Activated CD4-positive, alpha-beta memory T cell treated with anti-CD3 and anti-CD28 coated beads for 36 hours (primary cell): ENCODE measurements at places on chromosomes 1 and 21. TPM values are rescaled to one million over a fixed set of nuclear protein-coding genes. Genes with fewer than 3 reads are reported as not detected.

GRCh38 chr1:76933847-76934815 lies 66.9 kb downstream of the ST6GALNAC5 start:
- no peak for DNase-seq

GRCh38 chr1:85612704-85613361 lies 32.3 kb downstream of the CCN1 start:
- no peak for DNase-seq

DNA sequence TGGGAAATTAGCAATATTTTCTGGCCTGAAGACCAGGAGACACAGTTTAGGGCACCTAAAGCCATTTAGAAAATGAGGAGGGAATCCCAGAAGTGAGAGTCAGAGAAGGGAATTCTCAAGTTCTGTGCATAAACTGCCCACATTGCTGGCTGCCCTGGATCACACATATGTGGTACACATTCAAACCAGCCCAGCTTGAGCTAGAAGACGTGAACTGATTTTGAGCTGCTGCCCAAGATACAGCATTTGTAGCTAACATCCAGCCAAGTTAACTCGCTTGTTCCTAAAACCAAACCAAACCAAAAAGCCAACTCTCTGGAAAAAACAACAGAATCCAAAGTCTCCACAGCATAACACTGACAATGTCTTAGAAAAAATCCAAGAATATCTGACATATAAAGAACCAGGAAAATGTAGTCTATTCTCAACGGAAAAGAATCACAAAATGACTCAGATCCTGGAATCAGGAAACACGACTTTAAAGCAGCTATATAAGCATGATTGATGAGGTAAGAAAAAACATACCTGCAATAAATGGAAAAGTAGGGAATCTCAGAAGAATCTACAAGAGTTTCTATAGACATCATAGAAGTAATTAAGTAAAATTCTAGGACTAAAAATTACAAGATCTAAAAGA lies 18.2 kb upstream of the QSOX1 start:
- DNase-seq: no peak

- DNase-seq: no peak
Measured at GRCh38 chr1:98557895-98558294, 103.6 kb upstream of the SNX7 start.

DNA sequence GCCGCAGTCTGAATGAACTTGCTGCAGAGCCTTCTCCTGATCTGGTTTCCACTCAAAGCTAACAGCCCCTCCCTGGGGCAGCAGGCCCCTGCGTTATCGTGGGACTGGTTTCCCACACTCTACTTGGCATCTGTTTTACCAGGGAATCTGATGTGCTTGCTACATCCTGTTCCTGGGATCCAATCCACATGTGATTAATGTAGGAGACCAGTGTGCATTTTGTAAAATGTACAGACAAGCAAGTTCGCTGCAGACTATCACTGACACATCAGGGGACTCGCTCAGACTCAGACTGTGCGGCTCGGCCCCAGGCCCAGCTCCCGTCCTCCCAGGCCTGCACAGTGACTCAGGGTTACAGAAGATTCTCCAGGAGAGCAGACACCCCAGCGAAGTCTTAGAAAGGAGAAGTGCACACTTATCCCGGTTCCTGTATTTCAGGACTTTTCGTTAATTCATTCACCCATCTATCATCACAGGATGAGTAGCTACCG lies 340.1 kb downstream of the MATN1 start:
- no peak for DNase-seq

GRCh38 chr1:216914974-216915373 lies 191.7 kb upstream of the ESRRG start:
- DNase-seq: no peak

DNA sequence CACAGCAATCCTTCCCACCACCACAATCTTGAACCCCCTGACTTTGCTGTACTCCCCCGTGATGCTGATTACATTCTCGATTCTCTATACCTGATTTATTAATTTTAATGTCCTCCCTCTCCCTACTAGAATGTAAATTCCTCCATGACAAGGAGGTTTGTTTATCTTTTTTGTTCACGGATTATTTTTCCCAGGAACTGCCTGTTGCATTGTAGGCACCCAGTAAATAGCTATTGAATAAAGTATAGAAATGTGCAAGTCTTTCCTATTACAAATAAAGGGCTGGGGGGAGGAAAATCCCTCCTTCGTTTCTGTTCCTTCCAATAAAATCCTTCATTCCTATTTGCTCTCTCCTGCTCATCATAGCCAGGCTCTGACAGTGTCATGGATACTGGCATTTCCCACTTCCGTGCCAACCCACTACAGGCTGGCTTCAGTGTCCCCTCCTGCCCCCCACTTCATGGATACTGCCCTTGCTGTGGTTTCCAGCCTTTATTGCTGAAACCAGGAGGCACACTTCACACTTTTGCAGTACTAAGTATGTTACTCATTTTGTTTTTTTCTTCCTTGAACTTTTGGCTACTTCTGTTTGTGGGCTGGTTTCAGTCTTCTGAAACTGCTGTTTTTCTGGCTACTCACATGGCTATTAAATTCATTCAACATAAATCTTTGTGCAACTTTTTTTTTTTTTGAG lies 7.5 kb downstream of the KIF1B start:
- peak; percentile 29 for DNase-seq

DNA sequence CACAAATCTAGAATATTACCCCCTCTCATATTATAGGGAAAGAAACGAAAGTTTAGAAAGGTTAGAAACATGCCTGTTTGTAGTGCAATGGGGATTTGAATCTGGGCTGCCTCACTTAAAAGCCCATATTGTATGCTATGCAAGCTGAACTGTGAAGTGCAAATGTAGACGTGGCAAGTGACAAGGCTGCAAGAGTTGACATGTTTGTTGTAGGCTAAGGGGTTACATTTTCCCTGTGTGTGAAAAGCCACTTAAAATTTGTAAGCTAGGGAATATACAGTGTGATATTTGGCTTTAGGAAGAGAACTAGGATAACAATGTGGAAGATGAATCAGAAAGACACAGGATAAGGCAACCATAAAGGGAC lies 29.0 kb downstream of the WDR26 start:
- no peak for DNase-seq

- no peak for DNase-seq
Measured at GRCh38 chr1:214720561-214720960, 117.6 kb downstream of the CENPF start.

DNA sequence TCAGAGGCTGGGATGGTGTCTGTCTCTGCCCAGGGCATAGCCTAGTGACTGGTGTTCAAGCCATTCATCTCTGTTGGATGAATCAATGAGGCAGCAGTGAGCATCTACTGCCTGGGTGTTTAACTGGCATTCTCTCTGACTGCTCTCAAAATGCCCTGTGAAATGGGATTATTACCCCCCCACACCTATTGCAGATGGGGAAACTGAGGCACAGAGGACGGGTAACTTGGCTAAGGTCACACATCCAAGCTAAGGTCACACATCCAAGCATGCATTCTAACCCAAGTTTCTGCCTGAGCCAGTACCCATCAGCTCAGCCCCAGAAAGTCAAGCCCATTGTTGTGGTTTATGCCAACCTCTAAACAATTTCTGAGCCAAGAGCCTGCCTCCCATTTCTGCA lies 5.0 kb downstream of the TTC39A start:
- no peak for DNase-seq

DNA sequence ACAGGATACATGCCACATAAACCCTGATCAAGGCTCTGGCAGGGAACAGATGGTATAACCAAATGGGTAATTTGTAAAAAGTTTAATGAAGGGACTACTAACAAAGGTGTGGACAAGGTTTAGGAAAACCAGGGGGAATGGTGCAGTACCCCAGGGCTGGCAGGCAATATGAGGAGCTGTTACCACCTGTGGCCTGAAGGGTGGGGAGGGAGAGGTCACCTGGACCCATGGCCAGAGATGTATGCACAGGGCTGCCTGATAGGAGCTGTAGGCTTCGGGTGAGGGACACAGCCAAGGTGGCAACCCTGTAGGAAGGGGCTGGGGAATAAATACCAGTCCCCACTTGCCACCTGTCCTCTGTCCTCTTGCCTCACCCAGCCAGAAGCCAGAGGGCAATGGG lies 51.4 kb upstream of the ID3 start:
- DNase-seq: no peak

S100A9 gene
- total RNA-seq: not detected

ADAM30 gene
- total RNA-seq: not detected

LCE1B gene
- not detected for total RNA-seq

PPIAL4G gene
- total RNA-seq: 0.14 TPM

ZFYVE9 gene
- 2.6 TPM for total RNA-seq

ANGPTL7 gene
- total RNA-seq: not detected

FHAD1 gene
- total RNA-seq: not detected

SUSD4 gene
- total RNA-seq: 0.82 TPM

STYXL2 gene
- total RNA-seq: not detected

CBS gene
- 63.6 TPM for total RNA-seq
